ENCODE measurements at places on chromosomes 16 and 17.

DNA sequence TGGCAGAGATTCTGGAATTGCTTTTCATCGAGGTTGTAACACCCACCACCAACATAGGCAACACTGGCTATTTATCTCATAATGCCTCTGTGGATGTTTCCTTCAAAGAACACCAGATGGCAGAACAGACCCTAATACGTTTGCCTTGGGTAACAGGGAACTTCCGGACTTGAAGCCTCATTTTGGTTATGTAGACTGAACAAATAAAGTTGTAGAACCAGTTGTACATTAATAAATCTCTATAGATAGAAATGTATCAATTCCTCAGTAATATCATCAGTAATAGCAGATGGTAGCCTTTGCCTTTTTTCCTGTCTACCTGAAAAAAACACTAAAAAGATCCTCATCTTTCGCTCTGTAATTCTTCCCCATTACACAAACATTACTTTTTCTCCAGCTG lies 25.9 kb upstream of the APOH start:
- peak; percentile 53 for DNase-seq

GRCh38 chr16:21001262-21001661 lies 100.7 kb downstream of the LYRM1 start:
- DNase-seq: no peak

DNA sequence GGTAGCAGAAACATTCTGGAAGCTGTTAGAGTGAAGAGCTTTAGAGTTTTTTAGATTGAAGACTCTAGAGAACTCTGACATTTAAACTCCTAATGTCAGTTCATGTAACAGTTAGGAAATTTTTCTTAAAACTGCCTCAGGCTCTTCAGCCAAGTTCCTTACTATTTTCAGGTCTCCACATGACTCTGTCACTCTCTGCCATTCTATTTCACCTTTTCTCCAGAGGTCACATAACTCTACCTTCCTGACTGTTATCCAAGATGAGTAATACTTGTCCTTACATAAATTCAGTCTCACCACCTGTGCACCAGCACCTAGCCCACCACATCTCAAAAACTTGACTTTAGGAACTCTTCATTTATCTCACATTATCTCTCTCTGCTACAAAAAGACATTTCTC lies 347.1 kb upstream of the CA10 start:
- DNase-seq: no peak

- peak; percentile 98 for DNase-seq
These were observed 86.8 kb downstream of the CMIP start for GRCh38 chr16:81531419-81531821.

GRCh38 chr17:2850991-2851390 lies 54.8 kb downstream of the RAP1GAP2 start:
- no peak for DNase-seq

DNA sequence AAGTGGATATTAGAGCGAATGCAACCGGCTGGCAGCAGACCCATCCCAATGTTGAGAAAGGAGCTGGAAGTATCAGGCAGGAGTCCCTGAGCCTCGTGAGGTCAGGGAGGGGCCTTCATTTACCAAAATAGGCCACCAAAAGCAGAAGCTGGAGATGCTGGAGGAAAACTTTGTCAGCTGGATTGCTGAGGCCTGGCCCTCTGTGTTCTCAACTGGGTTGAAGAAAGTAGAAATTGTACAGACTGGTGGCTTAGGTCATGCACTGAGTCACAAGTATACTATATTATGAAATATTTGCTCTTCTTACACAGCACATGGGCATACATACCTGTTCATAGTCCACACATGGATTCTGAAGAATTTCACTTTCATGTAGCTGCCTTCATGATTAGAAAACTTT lies 23.2 kb upstream of the TEKT3 start:
- DNase-seq: no peak

GRCh38 chr16:89020925-89021595 lies 44.1 kb upstream of the CBFA2T3 start:
- no peak for DNase-seq

GRCh38 chr16:50593410-50594150 lies 45.4 kb downstream of the NKD1 start:
- no peak for DNase-seq

DNA sequence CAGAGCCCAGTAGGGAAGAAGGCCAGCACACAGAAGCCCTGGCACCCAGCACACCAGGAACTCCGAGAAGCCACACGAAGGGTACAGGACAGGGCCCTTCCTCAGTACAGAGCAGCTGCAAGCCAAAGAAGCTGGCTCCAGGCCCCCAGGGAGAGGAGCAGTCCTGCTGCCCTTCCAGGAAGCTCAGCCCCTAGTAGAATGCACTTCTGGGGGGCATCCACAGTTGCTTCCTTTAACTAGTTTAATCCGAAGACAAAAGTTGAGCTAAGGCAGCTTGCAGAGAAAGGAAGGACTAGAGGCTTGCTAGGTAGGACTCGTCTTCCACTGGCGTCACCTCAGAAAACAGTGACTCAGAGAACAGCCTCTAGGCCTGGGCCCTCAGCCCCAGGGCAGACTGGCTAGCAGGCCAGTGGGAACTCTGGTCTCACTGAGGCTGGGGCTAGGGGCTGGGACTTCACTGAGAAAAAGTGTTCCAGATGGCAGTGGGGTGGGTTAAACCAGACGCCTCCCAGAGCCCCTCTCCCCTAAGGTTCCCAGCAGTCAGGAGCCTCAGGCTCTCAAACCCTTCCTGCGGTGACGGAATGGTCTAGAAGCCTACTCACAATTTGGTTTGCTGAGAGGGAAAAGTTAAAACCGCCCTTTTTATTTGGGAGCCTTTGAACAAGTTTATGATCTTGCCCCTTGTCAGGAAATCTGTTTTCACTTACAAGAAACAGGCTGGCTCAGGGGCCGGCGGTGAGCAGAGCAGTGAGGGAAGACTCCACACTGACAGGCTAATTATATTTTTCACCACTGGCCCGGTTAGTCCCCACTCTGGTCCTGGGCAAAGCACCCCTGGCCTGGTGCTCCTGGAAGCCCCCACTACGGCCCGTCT lies 41.4 kb downstream of the ACTG1 start:
- DNase-seq: no peak

GRCh38 chr17:9553596-9553995 lies 22.0 kb downstream of the STX8 start:
- DNase-seq: no peak

DNA sequence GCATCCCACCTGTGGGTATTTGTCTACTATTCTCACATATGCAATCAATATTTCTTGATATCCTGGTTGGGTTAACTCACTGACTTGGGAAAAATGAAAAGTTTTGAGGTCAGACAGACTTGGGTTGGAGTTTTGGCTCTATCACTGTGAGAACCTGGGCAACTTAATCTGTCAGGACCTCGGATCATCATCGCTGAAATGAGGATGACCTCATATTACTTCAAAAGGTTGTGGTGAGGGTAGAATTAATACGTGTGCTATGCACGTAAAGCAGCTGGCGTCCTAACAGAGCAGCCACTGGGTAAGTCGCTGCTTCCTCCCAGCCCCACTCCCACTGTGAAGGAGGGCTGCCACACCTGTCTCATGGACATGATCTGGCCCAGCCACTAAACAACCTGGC lies 57.3 kb downstream of the COG7 start:
- DNase-seq: no peak

DNA sequence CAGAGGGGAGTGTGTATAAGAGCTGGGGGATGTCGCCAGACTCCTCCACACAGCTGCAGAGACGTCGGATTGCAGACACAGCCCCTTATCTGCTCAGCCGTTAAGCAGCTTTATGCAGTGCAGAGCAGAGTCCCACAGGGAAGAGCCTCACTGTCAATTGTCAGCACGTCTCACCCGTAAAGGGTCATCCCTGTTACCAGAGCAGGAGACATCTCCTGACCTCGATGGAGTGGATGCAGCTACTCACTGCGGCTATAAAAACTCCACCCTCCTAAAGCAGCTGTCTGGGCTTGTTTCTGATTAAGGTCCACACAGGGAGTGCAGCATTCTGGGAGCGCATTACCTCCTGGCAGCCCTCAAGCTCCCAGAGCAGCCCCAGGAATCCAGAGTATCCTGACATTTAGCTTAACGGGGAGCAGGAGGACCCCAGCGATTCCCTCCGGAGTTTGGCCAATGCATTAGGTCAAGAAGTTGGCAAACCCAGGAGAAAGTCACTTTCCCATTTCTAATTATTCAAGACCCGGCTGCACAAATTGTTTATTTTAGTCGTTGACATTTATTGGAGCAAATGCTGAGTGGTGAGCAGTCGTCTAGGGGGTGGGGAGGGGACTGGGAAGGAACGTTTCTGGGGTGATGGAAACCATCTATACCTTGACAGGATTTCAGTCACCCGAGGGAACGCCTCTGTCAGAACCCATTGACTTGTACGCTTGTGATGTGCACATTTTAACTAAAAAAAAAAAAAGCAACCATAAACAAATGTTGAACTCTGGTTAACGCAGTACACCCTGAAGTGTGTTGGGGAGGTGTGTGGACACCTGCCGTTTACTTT lies 100.0 kb upstream of the ZNF469 start:
- no peak for DNase-seq

DNA sequence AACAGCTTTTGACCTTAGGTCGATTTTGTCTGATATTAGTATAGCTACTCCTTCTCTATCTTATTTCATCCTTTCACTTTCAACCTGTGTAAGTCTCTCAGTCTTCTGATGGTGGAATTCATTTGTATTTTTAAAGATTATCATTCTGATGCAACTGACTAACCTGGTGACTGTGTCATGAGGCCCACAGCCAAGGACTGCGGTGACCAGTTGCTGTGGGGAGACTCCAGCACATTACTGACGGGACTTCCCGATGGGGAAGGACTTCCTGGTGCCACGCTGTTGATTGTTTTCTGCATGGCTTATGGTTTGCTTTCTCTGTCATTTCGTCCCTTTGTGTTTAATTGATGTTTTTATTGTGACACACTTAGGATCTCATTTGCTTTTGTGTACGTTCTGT lies 34.2 kb downstream of the RMI2 start:
- peak; percentile 80 for DNase-seq

GRCh38 chr16:51152691-51153576 lies 1.9 kb upstream of the SALL1 start:
- peak; percentile 54 for DNase-seq

GRCh38 chr17:48492401-48493298 lies 38.2 kb downstream of the HOXB1 start:
- DNase-seq: peak; percentile 58

- no peak for DNase-seq
These were observed 190.2 kb downstream of the PRKCA start for GRCh38 chr17:66492561-66493005.

DNA sequence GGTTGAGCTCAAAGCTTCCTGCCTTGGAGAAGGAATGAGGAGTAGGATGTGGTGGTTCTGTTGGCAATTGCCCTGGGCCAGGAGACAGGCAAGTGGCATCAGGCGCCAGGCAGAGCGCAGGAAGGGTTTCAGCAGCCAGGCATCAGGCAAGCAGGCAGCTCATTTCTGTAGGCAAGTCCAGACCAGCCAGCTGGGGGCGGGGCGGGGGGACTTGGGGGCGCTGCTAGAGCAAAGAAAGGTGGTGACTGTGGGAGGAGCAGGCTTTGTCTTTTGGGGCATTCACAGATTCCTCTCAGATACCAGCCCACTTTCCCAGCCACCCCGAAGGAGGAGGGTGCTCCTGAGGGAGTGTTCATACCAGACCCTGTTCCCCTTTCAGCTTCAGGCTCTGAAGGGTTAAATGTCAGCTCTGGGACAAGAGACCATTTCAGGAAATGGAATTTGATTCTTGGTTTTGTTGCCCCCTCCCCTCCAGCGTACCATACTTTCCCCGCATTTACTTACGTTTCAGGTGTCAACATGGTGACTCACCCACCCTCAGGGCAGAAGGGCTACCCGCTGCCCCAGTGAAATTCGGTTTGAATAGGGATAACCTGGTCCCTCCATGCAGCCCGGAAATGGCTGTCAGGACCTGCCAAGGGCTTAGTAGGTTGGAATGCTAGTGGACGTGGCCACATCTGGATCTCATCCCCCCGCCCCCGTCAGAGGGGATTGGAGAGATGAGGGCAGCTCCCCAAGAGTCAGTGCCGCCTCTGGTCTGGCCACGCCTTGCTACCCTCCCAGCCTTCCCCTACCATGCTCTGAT lies 13.2 kb downstream of the NGFR start:
- DNase-seq: no peak

DNA sequence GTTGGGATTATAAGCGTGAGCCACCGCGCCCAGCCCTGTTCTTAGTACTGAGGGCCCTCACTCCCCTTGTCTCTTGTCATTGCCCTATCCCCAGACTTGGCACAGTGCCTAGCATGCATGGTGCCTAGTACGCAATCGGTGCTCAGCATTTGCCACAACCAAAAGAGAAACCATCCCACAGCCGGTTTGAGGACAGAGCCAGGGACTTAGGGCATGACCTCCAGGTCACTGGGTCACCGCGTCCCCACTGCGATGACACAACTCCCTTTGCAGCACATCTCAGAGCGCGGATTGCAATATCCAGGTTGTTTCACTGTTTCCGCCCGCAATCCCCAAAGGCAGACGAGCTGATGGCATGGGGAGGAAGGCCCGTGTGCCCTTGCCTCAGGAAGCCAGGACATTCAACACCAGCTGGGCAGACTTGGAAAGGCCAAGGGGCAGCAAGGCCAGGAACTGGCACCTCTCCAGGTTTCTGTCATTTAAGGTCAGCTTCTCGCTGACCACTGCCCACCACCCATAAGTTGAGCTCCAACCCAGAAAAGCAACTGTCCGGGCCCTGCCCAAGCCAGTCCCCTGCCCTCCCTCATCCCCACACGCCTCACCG lies 274.5 kb downstream of the MRTFB start:
- DNase-seq: no peak

- no peak for DNase-seq
These were observed 6.4 kb upstream of the ZNF750 start for GRCh38 chr17:82846061-82846691.

- DNase-seq: peak; percentile 83
These were observed 98.4 kb upstream of the GSE1 start for GRCh38 chr16:85514598-85515318.

DNA sequence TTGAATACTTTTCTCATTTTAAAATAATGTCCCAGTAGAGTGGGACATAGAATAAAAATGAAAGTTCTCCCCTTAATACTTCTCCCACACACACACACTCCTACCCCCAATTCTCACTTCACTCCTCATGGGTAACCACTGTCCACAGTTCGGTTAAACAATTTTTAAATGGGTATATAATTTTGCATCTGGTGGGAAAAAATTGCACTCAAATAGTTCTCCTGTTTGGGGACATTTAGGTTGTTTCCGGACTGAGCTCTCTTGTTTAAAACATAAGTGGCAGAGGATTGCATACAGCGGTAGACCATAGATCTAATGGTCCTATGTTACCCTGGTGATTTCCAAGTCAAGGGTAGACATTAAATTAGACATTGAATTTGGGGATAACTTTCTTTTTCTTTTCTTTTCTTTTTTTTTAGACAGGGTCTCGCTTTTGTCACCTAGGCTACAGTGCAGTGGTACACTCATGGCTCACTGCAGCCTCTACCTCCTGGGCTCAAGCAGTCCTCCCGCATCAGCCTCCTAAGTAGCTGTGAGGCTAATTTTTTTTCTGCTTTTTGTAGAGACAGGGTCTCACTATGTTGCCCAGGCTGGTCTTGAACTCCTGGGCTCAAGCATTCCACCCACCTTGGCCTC lies 138.3 kb downstream of the SOCS1 start:
- DNase-seq: no peak

GRCh38 chr16:3487521-3488410 lies 7.5 kb downstream of the C16orf90 start:
- no peak for DNase-seq
